ENCODE measurements at places on chromosomes 13 and 19.

DNA sequence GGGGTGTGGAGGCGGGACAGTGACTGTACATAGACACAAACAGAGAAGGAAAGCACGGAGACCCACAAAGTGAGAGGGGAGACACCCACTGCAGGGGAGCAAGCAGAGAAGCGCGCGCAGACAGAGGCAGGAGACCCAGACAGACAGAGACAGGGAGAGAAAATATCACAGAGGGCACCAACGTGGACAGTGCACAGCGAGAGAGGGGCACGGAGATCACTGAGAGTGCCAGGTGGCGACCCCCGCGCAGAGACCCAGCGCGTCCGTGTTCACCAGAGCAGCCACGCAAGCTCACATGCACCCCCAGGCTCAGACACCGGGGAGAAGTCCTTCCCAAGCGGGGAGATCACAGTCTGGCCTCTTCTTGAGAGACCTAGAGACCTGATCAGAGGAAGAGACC, 1.4 kb upstream of the CACNG7 start:
- DNase-seq = no peak

GRCh38 chr19:2869618-2870017, 2.5 kb downstream of the ZNF556 start:
- no peak for DNase-seq

DNA sequence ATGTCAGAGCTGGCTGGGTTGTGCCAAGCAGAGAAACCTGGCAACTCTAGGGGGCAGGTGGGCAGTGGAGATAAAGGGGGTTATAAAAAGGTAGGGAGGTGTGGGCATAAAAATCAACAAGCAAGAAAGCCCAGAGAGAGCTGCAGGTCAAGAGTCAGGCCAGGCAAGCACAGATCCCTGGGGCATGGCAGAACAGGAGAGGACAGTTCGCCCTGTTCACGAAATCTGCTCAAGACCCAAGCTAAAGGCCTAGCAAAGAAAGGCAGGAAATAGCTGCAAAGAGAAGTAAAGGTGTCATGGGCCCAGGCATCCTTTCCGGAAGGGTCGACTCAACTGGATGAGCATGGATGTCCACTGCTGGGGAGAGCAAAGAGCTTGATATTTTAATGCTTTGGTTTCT, 3.4 kb downstream of the MBNL2 start:
- DNase-seq = no peak

DNA sequence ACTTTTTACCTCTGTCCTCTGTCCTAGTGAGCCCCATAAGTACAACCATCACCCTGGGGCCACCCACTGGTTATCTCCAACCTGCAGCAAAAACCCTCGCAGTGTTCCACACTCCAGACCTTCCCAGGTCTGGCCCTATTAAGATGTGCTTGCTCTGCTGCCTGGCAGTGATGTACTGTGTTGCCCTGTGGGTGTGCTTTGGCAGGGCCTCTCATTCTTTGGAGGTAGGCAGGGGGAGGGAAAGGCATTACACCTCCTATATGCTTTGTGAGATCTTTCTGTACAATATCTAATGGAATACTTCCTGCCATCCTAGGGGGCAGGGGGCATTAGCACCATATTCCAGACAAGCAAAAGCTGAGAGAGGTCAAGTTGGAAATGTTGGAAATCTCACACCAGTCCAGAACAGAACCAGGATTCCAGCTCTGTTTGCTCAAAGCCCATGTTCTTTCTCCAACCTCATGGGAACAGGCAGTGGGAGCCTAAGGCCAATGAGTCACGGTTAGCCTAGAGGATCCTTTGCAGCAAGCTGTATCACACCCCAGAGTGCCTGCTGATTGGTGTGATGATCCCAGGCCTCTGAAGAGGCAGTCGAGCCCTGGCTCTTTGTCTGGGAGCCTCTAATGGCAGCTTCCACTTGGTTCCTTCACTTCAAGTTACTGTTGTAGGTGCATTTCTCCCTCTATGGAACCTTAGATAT, 59.7 kb upstream of the UBL3 start:
- peak; percentile 74 for DNase-seq

GRCh38 chr19:9883764-9884163, 48.6 kb downstream of the PIN1 start:
- no peak for DNase-seq
